ENCODE measurements at places on chromosomes 16 and 17.

DNA sequence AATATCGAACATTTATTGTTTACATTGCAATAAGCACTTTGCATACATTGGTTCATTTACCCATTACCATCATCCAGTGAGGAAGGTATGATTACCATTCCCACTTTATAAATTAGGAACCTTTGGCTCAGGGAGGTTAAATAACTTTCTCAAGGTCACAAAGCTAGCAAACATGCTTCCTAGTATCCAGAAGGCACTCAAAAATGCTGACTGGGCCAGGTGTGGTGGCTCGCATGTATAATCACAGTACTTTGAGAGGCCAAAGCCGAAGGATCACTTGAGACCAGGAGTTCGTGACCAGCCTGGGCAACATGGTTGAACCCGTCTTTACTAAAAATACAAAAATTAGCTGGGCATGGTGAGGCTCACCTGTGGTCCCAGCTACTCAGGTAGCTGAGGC lies 259.6 kb downstream of the TMEM114 start:
- no peak for DNase-seq

DNA sequence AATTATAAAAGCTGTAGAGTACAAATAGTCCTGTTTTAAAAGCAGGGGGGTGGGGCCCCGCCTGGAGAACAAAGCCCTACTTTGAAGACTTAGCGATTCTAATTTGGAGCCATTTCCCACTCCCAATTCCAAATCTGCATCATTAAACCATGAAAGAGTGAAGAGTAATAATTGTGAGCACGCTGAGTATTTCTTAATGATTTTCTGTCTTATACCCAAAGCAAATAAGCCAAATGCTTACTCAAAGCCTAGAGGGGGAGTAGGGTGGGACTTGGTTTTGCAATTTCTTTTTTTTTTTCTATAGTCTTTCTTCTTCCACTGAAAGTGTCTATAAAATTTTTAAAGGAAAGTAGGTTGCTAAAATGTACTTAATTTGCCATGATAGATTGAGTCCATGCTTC lies 470.1 kb downstream of the TOX3 start:
- DNase-seq: no peak

DNA sequence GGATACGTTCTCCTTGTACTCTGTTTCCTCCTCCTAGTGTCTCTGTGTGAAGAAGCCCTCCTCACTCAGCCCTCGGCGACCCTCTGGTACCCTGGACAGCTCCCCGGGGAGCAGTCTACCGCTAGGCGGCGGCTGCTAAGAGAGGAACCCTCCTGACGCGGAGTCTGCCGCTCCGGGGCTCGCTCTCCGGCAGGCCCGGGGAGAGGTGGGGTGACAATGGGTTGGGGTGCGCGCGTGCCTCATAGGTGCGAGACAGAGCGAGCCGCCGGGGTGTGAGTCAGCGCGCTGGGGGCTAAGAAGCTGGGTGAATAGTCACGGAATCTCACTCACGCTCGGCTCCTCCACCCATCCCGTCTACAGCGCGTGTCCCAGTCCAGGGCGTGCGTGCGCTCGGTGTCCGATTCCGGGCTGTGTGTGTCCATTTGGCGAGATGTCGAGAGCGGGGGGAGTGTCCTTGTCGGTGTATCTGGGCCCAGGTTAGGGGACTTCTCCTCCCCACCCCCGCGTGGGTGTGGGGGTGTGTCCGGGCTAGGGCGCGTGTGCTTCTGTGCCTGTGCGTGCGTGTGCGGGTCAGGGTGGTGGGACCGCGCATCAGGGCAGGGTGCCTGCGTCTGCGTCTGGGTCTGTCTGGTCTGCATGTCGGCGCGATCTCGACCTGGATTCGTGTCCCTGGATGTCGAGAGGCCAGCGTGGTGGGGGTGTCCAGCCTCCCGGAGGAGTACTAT lies 577 bp upstream of the HS3ST2 start:
- DNase-seq: no peak

- no peak for DNase-seq
These were observed 2.8 kb upstream of the XAF1 start for GRCh38 chr17:6753006-6753445.

GRCh38 chr17:2936771-2937321 lies 126.6 kb downstream of the OR1D5 start:
- DNase-seq: no peak

DNA sequence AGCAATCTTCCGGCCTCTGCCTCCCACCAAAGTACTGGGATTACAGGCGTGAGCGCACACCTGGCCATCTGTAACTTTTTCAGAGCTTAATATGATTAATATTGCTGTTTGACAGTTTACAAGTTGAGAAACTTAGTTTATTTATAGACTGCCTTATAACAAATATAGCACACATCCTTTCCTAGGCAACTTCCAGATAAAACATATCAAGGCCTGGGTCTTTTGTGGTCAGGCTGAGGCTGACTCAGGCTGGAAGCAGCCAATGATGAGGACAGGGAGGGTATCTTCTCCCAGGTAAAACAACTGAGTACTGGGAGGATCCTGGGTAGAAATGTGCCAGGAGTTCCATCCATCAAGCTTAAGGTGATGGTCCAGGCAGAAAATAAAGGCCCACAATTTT lies 16.2 kb downstream of the LUC7L start:
- no peak for DNase-seq

DNA sequence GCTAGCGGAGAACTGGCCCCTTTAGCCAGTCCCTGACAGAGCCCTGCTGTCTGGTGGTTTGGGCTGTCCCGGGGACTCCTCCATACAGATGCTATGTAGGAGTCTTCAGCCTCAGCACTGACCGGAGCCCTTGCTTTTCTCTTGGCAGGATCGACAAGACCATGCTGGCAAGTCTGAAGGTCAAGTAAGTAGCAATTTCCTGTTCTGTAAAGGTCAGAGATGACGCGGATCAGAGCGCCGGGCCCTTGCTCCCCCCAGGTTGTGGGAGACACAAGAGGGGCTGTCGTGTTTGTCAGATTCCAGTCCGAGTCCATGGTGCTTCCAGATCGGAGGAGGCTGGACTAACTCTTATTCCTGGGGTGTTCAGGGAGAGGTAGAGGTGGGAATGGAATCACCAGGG lies 4.1 kb downstream of the RAP1GAP2 start:
- DNase-seq: no peak

DNA sequence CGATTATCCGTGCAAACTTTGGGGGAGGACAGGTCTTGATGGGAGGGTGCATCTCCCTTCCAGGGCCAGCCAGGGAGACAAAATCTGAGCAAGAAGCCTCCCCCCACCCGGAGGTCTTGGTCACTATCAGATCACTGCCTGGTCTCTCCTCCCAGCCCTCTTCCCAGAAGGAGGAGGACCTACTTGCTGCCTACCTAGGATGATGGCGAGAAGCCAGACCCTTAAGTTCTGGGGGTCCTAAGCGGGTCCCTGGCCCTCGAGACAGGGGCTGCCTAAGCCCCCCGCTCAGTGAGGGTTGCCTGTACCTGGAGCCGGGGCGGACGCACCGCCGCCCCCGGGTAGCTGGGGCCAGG lies 4.6 kb downstream of the TSPOAP1 start:
- DNase-seq: no peak

- no peak for DNase-seq
These were observed 26.8 kb upstream of the PRKCA start for GRCh38 chr17:66275651-66276050.

GRCh38 chr16:9703731-9704130 lies 478.5 kb downstream of the GRIN2A start:
- no peak for DNase-seq

DNA sequence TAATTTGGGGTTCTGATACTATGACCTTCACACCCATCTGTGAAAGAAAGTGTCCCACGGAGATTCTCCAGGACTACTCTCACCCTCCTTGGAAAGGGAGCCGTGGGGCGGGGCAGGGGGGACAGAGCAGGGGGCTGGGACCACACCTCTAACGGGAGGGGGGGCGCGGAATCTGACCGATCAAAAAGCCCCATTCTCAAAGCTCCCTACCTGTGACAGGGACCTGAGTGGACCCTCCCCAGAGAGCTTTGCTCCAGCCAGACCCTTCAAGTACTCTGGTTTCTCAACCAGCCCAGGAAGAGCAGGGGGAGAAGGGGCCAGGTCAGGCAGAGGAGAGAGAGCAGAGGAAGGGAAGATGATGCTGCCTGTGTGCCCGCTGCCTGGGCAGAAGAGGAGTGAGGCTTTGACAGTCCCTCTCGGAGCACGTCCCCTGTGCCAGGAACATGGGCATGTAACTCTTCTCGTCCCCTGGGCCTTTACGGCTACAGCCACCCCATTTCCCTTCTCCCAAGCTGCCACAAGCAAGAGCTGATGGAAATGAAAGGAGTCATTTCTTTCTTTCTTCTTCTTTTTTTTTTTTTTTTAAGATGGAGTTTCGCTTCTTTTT lies 682 bp downstream of the XAF1 start:
- DNase-seq: no peak

DNA sequence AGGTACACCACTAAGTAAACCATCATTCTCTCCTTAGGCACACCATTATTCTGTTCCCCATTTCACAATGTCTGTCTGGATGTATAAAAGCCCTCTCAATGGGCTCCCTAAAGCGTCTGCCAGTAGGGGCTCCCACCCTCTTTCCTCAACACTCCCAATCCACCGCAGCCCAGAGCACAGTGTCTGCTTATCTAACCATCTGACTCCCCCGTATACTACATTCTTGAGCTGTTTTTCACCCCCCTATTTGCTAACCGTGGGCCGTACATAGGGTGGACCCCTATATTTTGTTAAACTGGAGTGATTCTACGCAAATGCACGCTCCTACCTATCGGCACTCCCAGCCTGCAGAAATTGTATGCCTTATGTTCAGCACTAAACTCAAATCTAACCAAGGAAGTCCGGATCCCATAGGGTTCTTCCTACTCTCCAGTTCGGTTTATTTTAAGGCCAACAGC lies 685 bp upstream of the PSMD3 start:
- no peak for DNase-seq

DNA sequence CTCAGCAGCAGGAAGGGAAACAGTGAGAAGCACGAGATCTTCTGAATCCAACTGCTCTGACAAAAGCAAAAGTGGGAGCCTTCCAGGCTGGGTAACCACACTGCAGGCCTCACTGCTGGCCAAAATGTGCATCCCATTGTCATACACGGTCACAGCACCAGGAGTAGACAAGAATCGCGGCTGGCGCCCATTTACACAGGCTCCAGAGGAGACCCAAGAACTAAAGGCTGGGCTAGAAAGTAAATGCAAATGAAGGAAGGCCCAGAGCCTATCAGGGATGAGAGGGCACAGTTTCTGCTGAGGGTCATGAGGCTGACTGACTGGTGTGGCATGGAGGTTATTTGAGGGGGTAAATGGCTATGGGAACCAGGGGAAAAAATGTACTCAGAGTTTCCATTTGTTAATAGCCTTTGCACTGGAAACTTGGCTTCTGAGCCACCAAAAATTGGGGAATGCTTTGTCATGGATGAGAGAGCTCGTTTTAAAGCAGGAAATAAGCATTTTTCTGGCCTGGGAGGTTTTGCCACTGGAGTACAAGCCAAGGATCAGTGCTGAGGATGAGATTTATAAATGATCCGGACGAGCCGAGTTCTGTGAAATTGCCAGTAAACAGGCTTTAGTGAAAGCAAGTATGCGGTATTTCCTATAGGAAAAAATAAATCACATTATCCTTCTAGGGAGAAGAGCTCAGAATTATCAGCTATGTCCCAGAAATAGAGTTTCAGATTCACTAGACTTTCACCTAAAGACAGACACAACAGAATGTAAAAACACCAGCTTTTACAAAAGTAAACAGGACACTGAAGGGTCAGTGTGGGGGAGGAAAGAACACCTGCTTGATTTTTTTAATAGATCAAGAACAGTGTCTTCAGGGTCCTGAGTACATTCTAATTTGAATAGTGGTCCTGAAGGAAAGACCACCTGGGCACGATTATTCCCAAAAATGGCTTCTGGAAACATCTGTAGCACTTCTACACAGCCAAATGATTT lies 66.9 kb upstream of the GSG1L start:
- no peak for DNase-seq

- DNase-seq: peak; percentile 85
These were observed 80.9 kb downstream of the ARHGAP23 start for GRCh38 chr17:38508954-38509771.

DNA sequence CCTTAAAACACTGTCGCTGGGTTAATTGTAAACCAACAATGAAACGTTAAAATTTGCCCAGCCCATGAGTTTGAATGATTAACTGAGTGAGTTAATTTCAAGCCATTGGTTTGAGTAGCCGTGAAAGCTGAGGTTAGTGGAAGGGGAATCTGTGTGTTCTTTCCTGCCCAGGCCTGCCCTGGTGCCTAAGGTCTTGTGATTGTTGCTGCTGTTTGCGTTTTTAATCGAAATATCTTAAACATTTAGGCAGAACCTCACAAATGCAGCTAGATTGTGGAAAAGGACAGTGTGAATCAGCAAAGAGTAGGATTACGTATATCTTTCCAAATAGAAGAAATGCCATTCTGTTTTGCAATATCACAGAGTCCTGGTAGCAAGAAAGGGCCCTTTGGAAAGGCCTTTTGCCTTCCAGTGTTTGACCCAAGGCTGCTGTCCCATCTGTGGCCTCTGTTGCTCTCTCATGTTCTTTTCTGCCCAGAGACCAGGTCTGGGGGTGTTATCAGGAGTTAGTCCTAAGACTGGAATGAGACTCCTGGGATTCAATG lies 113.8 kb downstream of the MSI2 start:
- no peak for DNase-seq

- no peak for DNase-seq
These were observed 12.4 kb upstream of the SRCIN1 start for GRCh38 chr17:38617967-38618760.

- no peak for DNase-seq
These were observed 85.0 kb downstream of the GRIN2A start for GRCh38 chr16:10097271-10097670.

DNA sequence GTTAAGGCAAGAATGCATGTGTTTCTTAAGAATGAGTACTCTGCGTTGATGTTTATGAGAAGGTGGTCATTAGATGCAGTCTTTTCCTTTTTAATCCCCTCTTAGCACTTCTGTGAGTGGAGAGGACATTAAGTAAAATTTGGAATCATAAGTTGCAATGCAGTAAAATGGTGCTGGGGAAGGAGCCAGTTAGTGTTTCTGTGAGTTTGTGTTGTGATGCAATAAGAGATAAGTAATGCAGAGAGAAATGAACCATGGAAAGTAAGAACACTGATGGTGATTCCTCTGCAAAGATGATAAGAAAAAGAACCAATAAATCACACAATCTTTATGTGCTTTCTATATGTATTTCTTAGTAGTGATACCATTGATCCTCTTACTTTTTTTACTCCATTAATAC lies 20.0 kb downstream of the ABHD15 start:
- DNase-seq: no peak

DNA sequence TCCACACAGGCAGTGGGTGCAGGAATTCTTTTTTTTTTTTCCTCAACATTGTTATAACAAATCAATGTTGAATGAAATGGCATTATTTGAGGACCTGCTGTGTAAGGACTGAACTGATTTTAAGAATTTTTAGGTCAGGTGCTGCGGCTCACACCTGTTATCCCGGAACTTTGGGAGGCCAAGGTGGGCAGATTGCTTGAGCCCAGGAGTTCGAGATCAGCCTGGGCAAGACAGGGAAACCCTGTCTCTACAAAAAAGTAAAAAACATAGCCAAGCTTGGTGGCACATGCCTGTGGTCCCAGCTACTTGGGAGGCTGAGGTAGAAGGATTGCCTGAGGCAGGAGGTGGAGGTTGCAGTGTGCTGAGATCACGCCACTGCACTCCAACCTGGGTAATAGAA lies 12.4 kb downstream of the MPRIP start:
- no peak for DNase-seq
